ENCODE measurements at places on chromosomes 5 and 9. TPM values are rescaled to one million over a fixed set of nuclear protein-coding genes. Genes with fewer than 3 reads are reported as not detected.

SPATA31D3 gene
- not detected for polyA plus RNA-seq

ANKDD1B gene
- polyA plus RNA-seq: 1.1 TPM

DNA sequence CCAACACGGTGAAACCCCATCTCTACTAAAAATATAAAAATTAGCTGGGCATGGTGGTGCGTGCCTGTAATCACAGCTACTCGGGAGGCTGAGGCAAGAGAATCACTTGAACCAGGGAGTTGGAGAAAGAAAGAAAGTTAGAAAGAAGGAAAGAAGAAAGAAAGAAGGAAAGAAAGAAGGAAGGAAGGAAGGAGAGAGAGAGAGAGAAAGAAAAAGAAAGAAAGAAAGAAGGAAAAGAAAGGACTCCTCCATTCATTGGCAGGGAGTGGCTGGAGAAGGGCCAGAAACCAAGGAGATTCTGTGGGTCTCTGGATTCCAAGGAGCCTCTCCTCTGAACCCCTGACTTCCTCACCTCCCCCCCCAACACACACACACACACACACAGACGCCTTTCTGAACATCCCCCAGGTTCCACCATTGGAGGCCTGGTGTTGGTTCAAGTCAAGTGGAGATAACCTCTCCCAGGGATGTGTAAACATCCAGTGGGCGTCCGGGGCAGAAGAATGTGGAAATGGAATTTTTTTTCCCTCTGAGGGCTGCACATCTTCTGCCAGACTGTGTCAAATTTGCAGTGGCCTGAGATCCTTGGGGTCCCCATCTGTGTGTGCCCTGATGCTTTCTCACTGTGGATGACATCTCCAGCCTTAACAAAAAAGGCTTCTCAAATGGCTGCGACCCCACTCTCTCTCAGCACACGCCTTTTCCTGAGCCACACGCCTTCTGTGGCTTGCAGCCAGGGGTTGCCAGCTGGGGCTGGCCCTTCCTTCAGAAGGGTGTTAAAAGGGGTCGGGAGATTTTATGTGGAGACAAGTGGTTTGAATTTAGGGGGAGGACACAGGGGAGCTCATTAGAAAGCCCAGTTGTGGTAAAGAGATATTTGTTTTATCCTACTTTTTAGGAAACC is 109.3 kb upstream of the HAND1 start:
- no peak overlapping the region for H3K4me3 ChIP-seq
- no peaks in the 10 kb centered on the region for H3K4me1 ChIP-seq
- H3K27me3 ChIP-seq: peaks cover 8% of the 10 kb centered on the region
- no peaks in the 10 kb centered on the region for H3K36me3 ChIP-seq
- DNase-seq: no peak

DNA sequence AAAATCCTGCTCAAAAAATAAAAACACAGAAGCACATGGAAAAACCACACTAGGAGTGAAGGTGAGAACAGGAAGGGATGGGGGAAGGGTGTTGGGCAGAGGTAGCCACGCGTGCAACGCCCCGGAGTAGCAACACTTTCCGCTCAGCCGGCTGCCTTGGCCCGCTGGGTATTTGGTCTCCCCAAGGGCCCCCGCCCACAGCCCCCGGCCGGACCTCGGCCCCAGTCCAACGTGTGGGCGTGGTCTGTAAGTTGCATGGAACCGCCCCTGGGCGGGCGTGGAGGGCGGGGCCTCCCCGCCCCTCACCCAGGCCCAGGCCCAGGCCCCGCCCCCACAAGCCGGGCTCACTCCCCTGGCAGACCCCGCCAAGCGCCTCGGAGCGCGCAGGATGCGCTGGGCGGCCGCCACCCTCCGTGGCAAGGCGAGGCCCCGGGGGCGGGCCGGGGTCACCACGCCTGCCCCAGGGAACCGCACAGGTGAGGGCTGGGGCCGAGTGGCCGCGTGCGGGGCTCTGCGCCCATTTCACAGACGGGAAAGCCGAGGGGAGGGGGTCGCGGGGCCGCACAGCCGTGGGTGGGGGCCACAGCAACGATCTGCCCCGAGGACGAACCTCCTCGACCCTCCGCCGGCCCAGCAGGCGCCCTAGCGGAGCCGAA is at the start of gene SUSD3:
SUSD3 (plus strand) TSS at position 347 of the 656 bp plus-strand sequence; CDS start at position 389, 42 bp downstream.
- H3K4me1 ChIP-seq: no peaks in the 10 kb centered on the region
- H3K36me3 ChIP-seq: no peaks in the 10 kb centered on the region

DNA sequence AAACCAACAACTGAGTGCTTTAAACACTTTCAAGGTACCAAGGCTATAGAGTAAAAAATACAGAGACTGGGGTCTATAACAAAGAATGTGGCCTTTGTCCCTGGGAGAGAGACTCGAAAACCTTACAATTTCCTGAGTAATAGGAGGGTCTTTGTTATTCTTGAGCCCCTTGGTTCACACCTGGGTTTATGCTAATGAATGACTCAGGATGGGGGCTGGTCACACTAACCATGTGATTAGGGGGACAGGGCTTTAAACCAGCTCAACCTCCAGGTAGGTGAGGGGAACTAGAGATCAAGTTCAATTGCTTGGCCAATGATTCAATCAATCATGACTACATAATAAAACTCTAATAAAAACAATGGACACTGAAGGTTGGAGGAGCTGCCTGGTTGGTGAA is 50.2 kb downstream of the PLPP1 start:
- H3K4me1 ChIP-seq: no peaks in the 10 kb centered on the region
- no peaks in the 10 kb centered on the region for H3K27me3 ChIP-seq
- DNase-seq: no peak
- H3K36me3 ChIP-seq: no peaks in the 10 kb centered on the region
- H3K27ac ChIP-seq: no peak overlapping the region

- H3K4me1 ChIP-seq: no peaks in the 10 kb centered on the region
- DNase-seq: no peak
- no peaks in the 10 kb centered on the region for H3K27me3 ChIP-seq
- H3K27ac ChIP-seq: no peak overlapping the region
Measured at GRCh38 chr5:170545811-170546210, 42.0 kb downstream of the KCNIP1 start.

DNA sequence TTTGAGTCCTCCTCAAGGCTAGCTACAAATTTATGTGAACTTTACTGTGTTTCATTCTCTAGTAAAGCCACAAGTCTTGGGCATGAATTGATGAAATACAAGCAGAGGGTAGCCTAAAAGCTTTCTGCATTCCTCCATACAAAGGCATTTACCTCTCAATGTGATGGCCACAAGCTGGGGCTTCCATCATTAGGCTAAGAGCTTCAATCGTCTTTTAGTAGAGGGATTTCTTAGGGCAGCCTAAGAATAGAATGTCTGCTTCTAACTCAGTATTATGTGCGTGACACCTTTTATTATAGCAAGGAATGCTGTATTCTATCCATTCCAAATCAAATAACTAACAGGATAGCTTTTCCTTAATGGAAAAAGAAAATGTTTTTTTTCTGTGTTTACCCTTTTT is 3.7 kb downstream of the PLAC8L1 start:
- DNase-seq: no peak
- no peak overlapping the region for H3K27ac ChIP-seq
- no peak overlapping the region for H3K4me3 ChIP-seq
- H3K36me3 ChIP-seq: no peaks in the 10 kb centered on the region
- no peaks in the 10 kb centered on the region for H3K27me3 ChIP-seq

CCDC192 gene
- not detected for polyA plus RNA-seq

DNA sequence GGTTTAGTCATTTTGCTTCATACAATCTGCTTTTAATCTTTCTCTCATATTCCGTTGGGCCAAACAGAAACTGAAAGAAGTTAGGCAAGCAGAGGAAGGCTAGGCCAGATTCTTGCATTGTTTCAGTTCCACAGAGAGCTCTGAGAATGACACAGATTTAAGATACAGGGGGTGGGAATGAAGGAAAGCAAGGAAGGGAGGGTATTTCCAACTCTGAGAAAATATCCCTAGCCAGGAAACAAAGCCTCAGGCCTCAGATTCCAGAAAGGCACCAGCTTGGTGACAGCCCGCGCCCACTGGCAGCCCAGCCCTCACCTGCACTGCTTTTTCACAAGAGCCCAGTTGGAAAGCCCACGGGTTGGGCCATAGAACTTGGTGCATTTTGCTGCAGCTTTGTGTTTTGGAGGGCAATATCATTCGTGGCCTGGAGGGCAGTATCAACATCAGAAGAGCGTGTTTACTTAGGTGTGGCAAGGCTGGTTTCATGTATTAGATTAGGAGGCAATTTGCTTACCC is 63.5 kb downstream of the ENC1 start:
- no peaks in the 10 kb centered on the region for H3K36me3 ChIP-seq
- H3K27ac ChIP-seq: peak overlapping the region; percentile 45
- no peak for DNase-seq
- H3K27me3 ChIP-seq: no peaks in the 10 kb centered on the region

EGR1 gene
- 7.0 TPM for polyA plus RNA-seq

GRCh38 chr9:86281593-86282076 is 703 bp downstream of the ISCA1 start:
- peak overlapping the region; percentile 87 for H3K27ac ChIP-seq
- H3K36me3 ChIP-seq: peaks cover 6% of the 10 kb centered on the region
- DNase-seq: no peak
- peaks cover 10% of the 10 kb centered on the region for H3K4me1 ChIP-seq
- no peaks in the 10 kb centered on the region for H3K27me3 ChIP-seq

GRCh38 chr9:4603830-4604229 is 58.3 kb upstream of the PLPP6 start:
- no peaks in the 10 kb centered on the region for H3K27me3 ChIP-seq
- DNase-seq: no peak
- H3K36me3 ChIP-seq: no peaks in the 10 kb centered on the region
- H3K4me1 ChIP-seq: no peaks in the 10 kb centered on the region
- no peak overlapping the region for H3K27ac ChIP-seq

DNA sequence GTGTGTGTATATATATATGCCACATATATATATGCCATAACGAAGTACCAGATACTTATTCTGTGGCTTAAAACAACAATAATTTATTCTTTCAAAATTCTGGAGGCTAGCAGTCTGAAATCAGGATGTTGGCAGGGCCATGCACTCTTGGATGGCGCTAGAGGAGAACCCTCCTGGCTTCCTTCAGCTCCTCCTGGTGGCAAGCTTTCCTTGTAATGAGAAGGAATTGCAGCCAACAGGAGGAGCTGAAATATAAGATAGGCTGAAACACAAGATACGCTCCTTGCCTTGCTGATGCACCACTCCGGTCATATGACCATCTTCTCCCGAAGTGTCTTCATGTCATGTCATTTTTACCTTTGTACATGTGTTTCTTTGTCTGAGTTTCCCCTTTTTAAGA is 368.1 kb upstream of the CTNND2 start:
- H3K27ac ChIP-seq: no peak overlapping the region
- H3K36me3 ChIP-seq: no peaks in the 10 kb centered on the region
- no peaks in the 10 kb centered on the region for H3K27me3 ChIP-seq
- no peaks in the 10 kb centered on the region for H3K4me1 ChIP-seq
- H3K4me3 ChIP-seq: no peak overlapping the region

CHSY3 gene
- 0.37 TPM for polyA plus RNA-seq

- H3K27ac ChIP-seq: no peak overlapping the region
- no peaks in the 10 kb centered on the region for H3K4me1 ChIP-seq
- DNase-seq: no peak
- H3K27me3 ChIP-seq: no peaks in the 10 kb centered on the region
- no peak overlapping the region for H3K4me3 ChIP-seq
- no peaks in the 10 kb centered on the region for H3K36me3 ChIP-seq
Measured at GRCh38 chr5:4246447-4246846, 650.8 kb downstream of the IRX1 start.

DNA sequence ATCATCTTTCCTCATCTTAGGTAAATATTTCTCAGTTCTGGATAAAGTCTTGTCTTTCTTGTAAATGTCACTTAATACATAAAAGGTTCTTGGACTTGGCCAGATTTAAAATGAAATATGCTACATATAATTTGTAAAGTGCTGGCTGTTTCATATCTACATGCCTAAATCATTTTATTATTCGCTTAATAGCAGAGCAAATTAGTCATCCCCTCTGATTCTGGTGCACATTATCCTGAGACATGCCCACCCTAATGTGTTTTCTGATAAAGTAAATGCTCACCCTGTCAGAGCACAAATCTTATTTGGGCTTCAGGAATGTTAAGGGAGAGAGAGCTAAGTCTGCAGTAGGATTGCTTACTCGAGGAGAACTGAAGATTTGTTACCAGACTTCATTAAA is 166.5 kb upstream of the IZUMO3 start:
- no peak for DNase-seq
- H3K36me3 ChIP-seq: no peaks in the 10 kb centered on the region
- no peak overlapping the region for H3K27ac ChIP-seq

SPIN1 gene
- 47.3 TPM for polyA plus RNA-seq

- no peaks in the 10 kb centered on the region for H3K36me3 ChIP-seq
- DNase-seq: no peak
- peak overlapping the region; percentile 30 for H3K4me3 ChIP-seq
- no peak overlapping the region for H3K27ac ChIP-seq
- H3K27me3 ChIP-seq: peaks cover 15% of the 10 kb centered on the region
Measured at GRCh38 chr5:43192558-43193180, 644 bp downstream of the NIM1K start.

ZNF879 gene
- 1.8 TPM for polyA plus RNA-seq

PHF24 gene
- 0.04 TPM for polyA plus RNA-seq

DNA sequence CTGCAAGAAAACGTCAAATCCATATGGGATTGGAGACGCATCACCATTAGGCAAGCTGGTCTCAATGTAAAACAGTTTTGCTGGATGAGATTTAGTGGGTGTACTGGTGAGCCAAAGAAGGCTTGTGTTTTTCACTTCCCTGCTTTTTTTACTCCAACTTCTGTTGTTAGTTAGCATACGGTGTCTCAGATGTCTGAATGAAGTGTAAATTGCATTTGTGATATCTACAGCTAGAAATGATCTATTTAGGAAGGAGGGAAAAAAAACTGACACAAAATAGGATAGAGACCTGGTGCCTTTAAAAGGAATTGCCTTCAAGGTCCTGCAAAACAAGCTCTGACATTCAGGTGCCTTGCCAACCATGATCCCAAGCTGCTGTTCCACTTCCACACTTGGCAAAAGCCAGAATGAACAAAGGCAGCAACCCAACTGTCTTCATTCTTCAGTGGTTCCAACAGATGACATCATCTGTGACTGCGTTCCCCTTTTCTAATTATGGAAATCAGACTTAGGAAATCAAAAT is 104.2 kb upstream of the RAI14 start:
- H3K27me3 ChIP-seq: no peaks in the 10 kb centered on the region
- no peak overlapping the region for H3K4me3 ChIP-seq
- no peaks in the 10 kb centered on the region for H3K36me3 ChIP-seq
- peaks cover 5% of the 10 kb centered on the region for H3K4me1 ChIP-seq
- DNase-seq: no peak

- H3K27me3 ChIP-seq: no peaks in the 10 kb centered on the region
- no peak for DNase-seq
- no peak overlapping the region for H3K27ac ChIP-seq
- no peak overlapping the region for H3K4me3 ChIP-seq
- H3K4me1 ChIP-seq: no peaks in the 10 kb centered on the region
- H3K36me3 ChIP-seq: no peaks in the 10 kb centered on the region
Measured at GRCh38 chr5:62937661-62938558, 359.3 kb downstream of the LRRC70 start.

GRCh38 chr9:90737742-90738141 is 63.9 kb upstream of the SYK start:
- no peaks in the 10 kb centered on the region for H3K27me3 ChIP-seq
- no peak overlapping the region for H3K27ac ChIP-seq
- DNase-seq: no peak
- H3K36me3 ChIP-seq: no peaks in the 10 kb centered on the region
- no peak overlapping the region for H3K4me3 ChIP-seq

TAF1L gene
- polyA plus RNA-seq: not detected

ST6GALNAC6 gene
- 20.1 TPM for polyA plus RNA-seq

SUSD3 gene
- polyA plus RNA-seq: 0.37 TPM

- H3K4me3 ChIP-seq: no peak overlapping the region
- no peaks in the 10 kb centered on the region for H3K36me3 ChIP-seq
- H3K27ac ChIP-seq: no peak overlapping the region
- H3K4me1 ChIP-seq: peaks cover 8% of the 10 kb centered on the region
Measured at GRCh38 chr5:3837506-3837905, 241.9 kb downstream of the IRX1 start.

GRCh38 chr9:71209890-71210289 is 88.5 kb upstream of the TRPM3 start:
- no peaks in the 10 kb centered on the region for H3K4me1 ChIP-seq
- H3K4me3 ChIP-seq: no peak overlapping the region
- DNase-seq: no peak
- H3K27me3 ChIP-seq: no peaks in the 10 kb centered on the region

Measured in keratinocyte (primary cell).